ENCODE measurements at places on chromosomes 3 and 15. TPM values are rescaled to one million over a fixed set of nuclear protein-coding genes. Genes with fewer than 3 reads are reported as not detected.
A peak's percentile ranks its signal among the peaks of the same experiment; 100 is the strongest.

CAMKV gene
- 0.30 TPM for total RNA-seq

- DNase-seq = no peak
Observed at GRCh38 chr3:124962403-124962940, 27.9 kb upstream of the MUC13 start.

- DNase-seq = peak; percentile 79
Observed at GRCh38 chr3:127817406-127817841, 4.9 kb downstream of the MGLL start.

CFAP100 gene
- total RNA-seq = not detected

- DNase-seq = no peak
Observed at GRCh38 chr3:97235611-97236315, 421.4 kb downstream of the EPHA6 start.

DNA sequence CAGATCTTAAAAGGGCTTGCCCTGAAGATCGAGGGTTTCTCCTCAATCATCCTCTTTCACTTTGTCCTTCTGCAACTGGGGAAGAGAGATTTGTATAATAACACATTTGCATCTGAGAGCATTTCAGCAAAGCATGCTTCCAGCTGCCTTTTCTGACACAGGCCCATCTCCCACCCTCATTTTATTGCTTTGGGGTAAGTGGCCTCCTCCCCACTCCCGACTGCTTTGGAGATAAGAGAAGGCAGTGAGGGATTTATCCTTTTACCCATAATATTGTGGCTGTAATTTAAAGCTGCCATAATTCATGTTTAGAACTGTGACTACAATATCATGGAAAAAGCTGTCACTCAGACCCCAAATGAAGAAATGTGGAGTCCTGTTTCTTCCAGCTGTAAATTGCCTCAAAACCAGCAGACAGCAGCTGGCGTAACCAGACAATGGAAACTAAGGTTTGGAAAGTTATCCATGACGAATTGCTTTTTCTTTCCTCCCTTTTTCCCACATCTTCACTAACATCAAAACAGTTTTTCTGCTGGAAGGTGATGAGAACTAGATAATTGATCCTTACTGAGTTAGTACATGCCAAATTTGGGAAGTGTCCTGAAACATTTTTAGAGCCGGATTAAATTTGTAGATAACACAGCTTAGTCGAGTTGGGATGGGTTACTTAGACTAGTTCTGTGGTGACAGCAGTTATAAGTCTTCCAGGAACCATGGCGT lies 104.2 kb upstream of the PFN2 start:
- DNase-seq = no peak

- DNase-seq = no peak
Observed at GRCh38 chr15:61327019-61327631, 98.0 kb upstream of the RORA start.

GRCh38 chr3:152225201-152225600 lies 43.5 kb upstream of the MBNL1 start:
- DNase-seq = no peak

Data from colonic mucosa (tissue), 4 donors.